Dorsolateral prefrontal cortex (tissue), 122 donors: ENCODE measurements at places on chromosomes 12 and 14.

DNA sequence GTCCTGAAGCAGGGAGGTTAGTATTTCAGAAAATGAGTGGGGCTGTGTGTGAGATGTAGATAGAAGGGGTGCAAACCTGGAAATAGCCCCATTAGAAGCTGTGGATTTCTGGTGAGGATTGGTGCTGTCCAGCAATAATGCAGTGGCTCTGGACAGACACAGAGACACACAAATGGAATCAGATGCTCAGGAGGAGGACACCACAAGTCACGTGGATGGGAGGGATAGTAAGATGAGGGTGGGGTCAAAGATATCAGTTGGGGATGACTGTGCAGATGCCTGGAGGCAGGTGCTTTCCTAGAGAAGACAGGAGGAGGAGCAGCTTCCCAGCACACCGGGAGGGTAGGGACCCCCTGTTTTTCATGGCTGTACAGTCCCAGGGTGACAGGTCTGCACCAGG is 136.5 kb downstream of the PLXNC1 start:
- DNase-seq: no peak

GRCh38 chr14:106308839-106309389 is 782.5 kb downstream of the TMEM121 start:
- DNase-seq: no peak

DNA sequence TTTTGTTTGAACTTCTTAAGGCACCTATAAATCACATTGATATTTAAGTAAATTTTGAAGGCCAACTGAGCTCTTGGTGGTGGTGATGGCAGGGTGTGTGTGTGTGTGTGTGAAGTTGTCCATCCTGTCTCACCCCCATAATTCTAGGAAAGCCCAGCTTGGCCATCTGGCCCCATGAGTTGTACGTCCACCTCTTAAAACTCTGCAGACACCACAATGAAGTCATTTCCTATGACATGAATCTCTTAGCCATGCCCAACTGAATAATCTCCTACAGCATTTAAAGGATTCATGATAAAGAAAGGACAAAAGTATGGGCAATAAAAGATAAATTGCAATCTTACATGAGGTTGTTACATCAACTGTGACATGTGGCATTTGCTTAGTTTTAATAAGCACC is 123.4 kb downstream of the TTC7B start:
- DNase-seq: no peak

- no peak for DNase-seq
Observed at GRCh38 chr12:132222096-132222807, 78.0 kb downstream of the NOC4L start.

GRCh38 chr12:117213295-117213808 is 23.1 kb upstream of the FBXO21 start:
- no peak for DNase-seq

DNA sequence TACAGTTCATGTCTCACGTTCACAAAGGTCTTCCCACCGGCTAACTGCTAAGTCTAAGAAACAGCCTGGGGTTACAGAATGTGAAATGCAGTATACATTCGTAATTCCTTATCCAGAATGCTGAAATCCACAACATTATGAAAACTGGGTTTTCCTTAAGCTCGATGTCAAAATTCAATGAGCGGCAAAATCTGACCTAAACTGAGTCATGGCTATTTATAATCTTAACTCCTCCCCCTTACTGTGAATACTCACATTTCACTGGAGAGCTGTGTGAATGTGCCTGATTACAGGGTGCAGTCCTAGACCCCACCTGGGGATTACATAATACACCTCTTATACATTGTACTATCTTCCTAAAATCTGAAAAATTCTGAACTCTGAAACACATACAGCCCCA is 35.3 kb downstream of the STX2 start:
- DNase-seq: no peak

GRCh38 chr14:99072956-99073355 is 199.0 kb downstream of the BCL11B start:
- no peak for DNase-seq

DNA sequence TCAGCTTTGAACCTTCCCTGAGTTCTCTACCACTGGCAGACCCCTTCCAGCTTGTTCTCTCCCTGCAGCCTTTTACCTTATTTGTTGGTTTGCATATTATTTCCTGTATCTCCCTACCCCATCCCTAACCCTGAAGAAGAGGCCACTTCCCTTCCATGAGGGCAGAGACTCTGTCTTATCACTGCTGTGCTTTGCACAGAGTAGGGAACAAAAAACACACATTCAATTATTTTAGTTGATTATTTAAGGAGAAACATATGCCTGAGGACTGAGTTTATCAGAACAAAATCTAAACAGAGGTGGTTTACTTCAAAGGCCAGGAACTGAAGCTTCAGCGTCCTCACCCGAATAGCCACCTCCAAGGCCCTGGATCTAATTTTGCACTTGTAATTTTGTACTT is 111.7 kb upstream of the RFLNA start:
- no peak for DNase-seq

- peak; percentile 84 for DNase-seq
Observed at GRCh38 chr12:119176267-119177055, 2.3 kb upstream of the HSPB8 start.

GRCh38 chr14:28653521-28653920 is 113.1 kb upstream of the FOXG1 start:
- no peak for DNase-seq

DNA sequence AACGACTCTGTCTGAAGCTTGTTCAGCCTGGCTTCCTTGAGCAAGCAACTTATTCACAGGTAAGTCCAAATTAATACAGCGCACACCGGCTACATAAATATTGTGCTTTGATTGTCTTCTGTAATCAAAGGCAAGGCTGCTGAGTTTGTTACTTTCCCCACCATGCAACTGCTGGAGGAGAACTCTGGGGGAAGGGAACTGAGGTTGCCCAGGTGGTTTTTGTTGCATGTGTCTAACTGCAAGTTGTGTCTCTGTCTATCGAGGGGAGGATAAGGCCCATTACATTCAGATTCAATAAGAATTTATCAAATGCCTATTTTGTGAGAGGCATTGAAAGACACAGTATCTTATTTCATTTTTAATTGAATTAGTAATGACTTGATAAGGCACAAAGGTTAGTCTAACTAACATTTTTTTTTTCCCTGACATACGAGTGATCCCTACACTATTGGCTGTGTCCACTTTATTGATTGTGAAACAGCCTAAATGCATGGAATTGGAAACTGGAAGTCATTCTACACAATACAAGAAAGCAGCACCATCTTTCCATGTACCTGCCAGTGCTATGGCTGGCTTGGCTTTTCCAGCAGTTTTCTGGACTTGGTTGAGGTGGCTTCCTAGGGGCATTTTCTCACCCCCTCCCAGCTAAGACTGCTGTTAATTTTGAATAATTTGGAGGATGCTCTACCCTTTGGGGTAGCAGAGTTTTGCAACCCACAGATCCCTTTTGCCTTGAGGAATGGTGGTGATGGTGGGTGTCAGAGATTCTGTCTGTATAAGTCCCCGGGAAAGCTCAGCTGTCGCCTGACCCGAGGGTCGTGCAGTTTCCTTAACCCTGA is 951 bp upstream of the CHST11 start:
- no peak for DNase-seq

GRCh38 chr14:93959239-93960107 is 16.9 kb downstream of the ASB2 start:
- DNase-seq: no peak

- peak; percentile 5 for DNase-seq
Observed at GRCh38 chr12:55695349-55695748, 12.4 kb downstream of the ITGA7 start.

GRCh38 chr14:102646615-102647014 is 54.2 kb downstream of the RCOR1 start:
- no peak for DNase-seq

DNA sequence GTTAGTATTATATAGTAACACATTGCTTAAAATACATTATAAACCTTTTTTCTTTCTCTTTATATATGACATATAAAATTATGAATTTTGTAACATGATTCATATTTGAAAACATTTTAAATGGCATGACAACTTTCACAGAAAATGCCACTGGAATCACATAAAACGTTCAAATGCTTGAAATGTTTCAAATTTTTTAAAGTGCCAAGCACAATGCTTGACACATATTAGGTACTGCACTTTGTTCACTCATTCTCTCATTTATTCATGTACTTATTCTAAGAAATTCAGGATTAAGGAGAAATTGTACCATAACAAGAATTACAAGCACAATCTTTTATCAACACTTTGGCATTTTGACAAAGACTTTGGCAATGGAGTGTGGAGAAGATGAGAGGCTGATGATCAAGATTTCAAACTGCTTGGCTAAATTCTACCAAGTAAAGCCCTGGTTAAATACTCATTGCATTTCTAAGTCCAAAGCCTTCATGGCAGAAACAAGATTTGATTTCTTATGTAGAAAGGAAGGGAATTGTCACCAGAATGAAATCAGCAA is 232.2 kb downstream of the C12orf50 start:
- no peak for DNase-seq

GRCh38 chr14:89164168-89165073 is 252.6 kb downstream of the FOXN3 start:
- no peak for DNase-seq

DNA sequence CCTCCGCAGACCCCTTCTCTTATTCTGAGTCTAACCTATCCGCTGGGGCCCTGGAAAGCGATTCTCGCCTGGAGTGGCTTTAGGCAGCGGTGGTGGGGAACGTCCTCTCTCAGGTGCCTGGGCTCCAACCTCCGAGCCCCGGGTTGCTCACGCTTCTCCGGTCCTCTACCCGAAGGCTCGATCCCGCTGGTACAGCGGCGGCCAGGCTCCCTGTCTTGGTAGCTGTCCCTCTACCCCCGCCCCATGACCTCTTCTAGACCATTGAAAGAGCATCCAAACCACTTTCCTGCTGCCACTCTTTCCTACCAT is 505 bp upstream of the HEBP1 start:
- DNase-seq: no peak

GRCh38 chr12:132178801-132179401 is 34.6 kb downstream of the NOC4L start:
- DNase-seq: no peak

DNA sequence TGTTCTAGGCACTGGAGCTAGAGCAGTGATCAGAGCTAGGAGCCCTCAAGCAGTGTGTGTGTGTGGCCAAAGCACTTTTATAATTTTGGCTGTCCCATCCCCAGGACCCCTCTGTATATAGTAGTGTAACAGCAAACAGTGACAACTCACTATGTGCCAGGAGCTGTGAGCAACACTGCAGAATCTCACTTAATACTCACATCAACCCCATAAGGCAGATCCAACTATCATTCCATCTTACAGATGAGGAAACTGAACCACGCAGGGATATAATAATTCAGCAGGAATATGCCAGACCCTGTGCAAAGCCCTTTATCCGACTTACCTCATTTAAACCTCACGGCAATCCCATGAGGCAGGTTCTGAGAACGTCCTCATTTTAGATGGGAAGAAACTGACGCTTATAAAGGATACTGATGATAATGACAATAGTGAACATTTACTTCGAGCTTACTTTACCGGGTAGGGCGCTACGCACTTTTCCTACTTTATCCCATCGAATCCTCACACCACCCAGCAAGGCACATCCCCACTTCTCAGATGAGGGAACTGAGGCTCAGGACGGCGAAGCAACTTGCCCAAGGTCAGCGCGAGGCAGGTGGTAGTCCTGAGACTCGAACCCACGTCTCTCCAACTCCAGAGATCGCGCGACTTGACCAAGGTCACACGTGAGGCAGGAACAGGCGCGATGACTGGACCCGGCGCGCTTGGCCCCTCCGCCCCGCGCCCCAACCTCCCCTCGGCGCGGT is 687 bp downstream of the RAB35 start:
- DNase-seq: no peak

GRCh38 chr14:30559638-30560091 is 707 bp downstream of the G2E3 start:
- DNase-seq: no peak

- DNase-seq: no peak
Observed at GRCh38 chr14:72518809-72519377, 375.0 kb downstream of the DPF3 start.

DNA sequence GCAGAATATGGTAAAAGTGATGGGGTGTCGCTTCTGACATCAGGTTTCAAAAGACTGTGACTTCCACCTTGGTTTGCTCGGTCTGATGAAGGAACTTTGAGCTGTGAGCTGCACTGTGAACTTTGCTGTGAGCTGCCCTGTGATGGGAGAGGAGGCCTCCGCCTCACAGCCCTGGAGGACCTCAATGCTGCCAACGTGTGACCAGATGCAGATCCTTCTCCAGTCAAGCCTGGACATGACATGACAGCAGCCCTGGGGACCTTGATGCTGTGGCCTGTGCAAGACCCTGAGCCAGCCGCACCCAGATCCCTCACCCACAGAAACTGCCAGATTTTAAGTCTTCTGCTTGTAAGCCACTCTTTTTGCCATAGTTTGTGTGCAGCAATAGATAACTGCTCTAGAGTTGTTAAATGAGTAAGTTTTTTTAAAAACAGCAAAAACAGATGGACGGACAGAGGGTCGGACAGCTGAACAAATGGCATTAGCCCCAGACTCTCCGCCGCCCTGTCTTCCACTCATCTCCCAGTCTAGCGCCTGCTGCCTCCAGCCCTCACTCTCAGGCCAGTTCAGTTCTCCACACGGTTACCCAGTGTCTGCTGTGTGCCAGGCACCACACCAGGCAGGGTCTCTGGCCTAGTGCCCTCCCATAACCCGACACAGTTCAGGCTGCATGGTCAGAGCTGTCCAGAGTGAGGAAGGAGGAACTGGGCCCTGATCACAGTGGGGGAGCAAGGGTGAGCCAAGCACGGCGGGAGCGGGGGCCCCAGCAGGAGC is 13.1 kb upstream of the LRTM2 start:
- no peak for DNase-seq

- DNase-seq: no peak
Observed at GRCh38 chr12:22355011-22355580, 20.6 kb upstream of the ST8SIA1 start.

GRCh38 chr12:45214749-45215418 is 1.0 kb upstream of the ANO6 start:
- DNase-seq: no peak

- DNase-seq: no peak
Observed at GRCh38 chr12:111359231-111359913, 9.5 kb downstream of the PHETA1 start.

DNA sequence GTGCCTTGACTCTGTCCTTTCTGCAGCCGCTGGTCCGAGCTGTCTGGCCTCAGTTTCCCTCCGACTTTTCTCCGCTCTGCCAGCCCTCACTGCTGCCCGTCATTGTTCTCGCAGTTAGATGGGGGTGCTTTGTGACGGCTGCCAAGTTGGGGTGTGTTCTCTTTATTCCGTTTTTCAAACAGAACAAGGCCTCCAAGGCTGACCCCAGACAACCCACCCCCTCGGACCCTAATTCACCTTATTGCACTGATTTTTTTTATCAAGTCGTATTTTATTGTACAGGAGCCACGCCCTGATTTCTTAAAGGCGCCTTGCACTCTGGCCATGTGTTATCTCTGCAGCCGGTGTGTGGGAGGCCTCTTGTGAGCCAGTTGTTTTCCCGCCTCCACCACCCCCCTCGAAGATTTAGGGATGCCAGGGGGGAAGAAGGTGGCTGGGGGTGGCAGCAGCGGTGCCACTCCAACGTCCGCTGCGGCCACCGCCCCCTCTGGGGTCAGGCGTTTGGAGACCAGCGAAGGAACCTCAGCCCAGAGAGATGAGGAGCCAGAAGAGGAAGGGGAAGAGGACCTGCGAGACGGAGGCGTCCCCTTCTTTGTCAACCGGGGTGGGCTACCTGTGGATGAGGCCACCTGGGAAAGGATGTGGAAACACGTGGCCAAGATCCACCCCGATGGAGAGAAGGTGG is 1.3 kb downstream of the VASH1 start:
- DNase-seq: no peak
